ENCODE measurements at places on chromosomes 1 and 21.

DNA sequence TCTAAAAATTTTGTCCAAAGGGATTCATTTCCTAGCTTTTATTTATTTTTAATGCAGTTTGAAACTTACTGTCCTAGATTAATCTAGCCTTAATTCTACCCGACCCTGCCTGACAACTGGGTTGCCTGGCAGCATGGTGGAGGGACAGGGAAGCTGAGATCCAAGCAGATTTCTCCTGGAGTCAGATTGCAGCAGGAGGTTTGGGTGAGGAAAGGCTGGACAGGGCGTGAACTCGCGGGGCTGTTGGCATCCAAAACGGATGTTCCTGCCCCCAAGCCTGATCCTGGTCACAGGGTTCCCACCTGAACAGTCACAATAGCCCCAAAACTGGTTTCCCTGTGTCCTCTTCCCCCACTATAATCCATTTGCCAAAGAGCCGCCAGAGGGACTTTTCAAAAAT, 23.2 kb downstream of the TCEA3 start:
- DNase-seq, result no peak

DNA sequence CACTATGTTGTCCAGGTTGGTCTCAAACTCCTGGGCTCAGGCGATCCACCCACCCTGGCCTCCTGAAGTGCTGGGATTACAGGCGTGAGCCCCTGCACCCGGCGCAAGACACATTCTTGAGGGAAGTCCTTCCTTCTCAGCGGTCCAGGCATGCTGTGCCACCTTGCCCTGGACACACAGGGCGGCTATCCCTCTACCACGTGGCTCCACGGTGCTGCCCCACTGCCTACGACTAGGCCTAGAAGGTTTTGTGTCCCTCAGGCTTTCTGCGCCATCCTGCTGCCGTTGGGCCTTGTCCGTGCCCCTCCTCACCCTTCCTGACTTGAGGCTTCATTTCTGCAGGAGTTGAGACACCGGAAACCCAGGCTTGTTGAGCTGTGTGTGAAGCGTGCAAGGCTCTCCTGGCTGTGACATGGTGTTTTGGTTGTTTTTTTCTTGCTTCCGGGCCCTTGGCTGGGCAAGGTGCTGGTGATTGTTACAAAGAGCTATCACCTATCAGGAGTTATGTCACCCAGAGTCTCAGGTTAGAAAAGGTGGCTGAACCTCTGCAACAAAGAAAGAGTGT, 13.9 kb downstream of the C1orf174 start:
- DNase-seq, result no peak

- no peak for DNase-seq
These were observed 8.7 kb upstream of the SLC2A5 start for GRCh38 chr1:9078015-9078751.

GRCh38 chr1:201772178-201772577, 56.8 kb upstream of the IPO9 start:
- DNase-seq, result no peak

DNA sequence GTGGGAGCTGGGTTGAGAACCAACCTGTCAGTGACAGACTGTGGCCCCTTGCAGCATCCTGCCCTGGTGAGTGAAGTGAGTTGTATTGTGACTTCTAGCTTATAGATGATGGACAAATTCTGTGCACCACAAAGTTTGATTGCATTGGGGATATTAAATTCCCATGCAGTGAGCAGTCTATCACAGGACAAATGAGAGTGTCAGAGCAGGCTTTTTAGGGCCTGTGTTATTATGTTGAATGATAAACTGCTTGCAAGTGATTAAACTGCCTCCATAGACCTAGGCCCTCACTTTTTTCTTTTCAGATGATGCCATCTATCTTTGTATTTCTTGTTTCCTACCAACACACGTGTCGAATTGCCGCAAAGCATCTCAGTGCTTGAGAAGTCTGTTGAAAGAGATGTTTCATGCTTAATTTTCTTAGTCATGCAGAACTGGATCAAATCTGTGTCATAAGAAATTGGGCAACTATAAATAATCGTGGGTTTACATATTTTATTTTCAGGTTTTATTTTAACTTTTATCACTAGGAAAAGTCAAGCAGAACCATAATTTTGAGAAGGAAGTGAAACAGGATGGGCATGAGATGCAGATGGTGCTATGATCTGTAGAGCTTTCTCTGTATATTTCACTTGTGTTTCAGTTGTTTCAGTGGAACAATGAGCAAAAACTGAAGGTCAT, 199.2 kb downstream of the S1PR1 start:
- no peak for DNase-seq

GRCh38 chr1:203572134-203572625, 54.5 kb upstream of the ATP2B4 start:
- DNase-seq, result no peak

DNA sequence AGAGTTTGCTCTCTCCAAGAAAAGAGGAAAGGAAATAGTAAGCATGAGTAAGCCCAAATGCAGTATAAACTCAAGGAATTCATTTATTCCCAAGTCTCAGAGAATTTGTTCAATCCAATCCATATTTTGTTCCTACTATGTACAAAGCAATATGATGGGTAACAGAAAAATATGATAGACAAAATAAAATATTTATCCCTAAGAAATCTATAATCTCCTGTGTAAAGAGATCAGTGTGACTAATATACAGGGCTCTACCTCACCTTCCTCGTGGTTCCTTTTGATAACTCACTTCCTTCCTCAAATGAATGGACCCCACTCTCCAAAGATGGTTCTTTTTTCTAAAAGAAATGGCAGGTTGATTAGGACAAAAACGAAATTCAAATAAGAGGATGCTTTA, 7.6 kb downstream of the CLSPN start:
- no peak for DNase-seq

DNA sequence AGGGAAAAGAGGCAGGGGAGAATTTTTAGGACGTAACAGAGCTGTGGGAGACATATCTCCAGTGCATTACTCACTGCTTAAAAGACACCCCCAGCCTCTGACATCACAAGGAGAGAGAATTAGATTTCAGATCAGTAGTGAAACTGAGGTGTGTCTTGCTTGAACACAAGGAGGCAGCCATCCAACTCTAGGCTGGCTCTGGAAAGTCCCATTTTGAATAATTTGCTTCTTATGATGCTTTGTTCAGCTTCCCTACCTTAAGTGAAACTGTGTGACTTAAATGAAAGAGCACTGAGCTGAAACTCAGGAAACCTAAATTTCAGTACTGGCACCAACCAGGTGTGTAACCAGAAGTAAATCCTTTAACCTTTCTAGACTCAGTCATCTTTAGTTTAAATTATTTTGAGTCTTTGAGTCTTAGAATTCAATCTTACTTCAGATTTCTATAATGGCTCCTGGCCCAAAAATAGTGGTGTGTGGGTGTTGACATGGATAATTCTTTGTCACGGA, 251.6 kb upstream of the SGIP1 start:
- DNase-seq, result no peak

- DNase-seq, result no peak
These were observed 38.5 kb upstream of the EFCAB14 start for GRCh38 chr1:46757247-46757955.

DNA sequence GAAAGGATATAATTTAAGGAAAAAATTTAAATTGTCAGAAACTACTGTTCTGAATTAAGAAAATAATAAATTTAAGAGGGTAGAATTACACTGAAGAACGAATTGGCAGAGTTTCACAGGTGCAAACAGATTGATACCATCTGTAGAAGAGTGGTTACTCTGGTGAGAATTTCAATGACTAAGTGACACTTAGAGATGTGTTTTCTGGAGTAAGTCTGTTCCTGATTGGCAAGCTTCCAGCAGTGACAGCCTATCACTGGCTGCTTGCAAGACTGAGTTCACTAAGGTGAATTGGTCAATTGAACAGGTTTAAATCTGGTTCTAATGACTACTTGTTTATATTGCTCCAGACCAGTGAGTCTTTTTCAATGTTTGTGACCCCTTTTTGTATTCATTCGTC, 838.2 kb upstream of the RGS18 start:
- no peak for DNase-seq

DNA sequence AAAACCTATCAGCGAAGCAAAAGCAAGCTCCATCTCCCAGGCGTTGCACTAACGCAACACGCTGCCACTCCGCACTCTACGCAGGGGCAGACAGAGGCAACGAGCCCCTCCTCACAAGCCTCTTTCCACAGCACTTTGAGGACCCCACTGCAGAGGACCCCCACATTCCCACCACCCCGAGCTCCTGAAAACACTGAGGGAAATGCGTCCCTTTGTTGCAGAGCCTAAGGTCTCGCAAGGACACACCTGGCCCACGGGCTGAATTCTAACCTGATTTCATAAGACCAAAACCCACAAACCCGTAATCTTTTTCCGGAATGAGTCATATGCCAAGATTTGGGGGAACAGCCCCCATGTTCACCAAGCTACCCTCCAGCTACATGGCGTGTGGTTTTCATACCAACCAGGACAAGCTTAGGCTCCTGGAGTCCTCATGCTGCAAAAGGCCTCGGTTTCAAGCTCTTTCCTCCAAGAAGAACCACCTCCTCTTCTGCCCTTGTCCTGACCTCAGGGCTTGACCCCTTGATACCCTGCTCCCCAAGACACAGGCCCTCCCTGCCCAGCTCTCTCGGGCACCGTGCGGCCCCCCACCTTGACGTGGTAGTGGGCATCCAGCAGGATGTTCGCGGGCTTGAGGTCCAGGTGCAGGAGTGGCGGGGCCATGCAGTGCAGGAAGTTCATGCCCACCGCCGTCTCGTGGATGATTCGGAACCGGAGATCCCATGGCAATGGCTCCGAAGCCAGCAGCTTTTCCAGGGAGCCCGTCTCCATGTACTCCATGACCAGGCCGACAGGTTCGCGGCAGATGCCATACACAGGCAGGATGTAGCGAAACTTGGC, 10.7 kb downstream of the RIPK4 start:
- DNase-seq, result no peak

DNA sequence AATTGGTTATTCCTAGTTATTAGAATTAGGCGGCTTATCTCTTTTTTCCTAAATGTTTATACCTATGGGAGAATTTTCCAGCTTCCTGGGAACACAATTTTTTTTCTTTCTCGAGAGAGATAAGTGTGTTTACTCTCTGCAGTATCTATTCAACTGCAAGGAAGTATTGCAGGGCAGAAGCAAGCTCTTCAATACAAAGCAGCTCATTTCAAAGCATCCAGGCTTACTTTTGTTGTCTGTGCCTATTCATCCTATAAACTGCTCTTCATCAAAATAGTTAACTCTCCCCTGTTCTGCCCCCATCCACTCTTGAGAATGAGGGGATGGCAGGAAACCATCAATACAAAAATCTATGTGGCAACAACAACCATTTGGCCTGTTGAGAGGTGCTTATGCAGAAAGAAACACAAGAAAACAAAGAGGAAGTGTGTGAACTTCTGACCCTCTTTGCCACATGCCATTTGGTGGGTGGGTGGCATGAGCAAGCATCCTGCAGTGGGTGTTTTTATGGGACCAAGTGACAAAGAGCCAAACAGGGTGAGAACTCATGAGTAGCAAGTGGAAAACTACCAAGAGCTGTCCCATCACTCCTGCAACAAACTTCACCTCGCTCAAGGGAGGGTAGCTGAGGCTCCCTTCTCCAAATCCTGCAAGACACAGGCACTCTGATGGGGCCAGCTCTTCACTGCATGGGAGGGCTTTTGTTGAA, 50.6 kb upstream of the MRPS6 start:
- no peak for DNase-seq

DNA sequence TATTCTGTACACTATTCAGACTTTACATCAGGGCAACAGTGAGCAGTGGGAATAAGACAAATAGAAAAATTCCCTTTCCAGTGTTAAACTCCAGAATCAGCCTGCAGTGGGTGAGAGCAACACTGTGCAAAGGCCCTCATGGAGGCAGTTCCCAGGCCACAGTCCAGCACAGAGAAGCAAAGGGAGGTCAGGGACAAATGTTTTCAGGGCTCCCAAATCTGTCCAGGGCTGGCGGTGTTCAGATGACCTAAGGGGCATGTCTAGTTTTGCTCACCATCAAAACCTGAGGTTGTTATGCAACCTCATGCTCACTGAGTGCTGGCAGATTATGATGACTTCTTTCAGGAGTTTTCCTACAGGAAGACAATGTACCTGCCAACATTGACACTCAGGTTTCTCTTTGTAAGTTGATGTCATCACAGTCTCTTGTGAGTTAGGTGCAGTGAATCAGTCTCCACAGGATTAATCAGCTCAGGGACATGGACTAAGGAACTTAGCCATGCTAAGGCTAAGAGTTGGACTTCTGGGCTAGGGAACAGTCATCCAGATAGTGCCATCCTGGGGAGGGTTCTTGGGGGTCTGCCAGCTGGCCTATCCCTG, 3.6 kb upstream of the LCE5A start:
- DNase-seq, result no peak

DNA sequence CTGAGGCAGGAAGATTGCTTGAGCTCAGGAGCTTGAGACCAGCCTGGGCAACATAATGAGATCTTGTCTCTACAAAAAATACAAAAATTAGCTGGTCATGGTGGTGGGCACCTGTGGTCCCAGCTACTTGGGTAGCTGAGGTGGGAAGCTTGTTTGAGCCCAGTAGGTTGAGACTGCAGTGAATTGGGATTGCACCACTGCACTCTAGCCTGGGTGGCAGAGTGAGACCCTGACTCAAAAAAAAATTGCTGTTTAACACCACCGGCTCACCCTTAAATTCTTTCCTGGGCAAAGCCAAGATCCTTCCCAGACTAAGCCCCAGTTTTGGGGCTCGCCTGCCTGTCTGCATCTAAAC, 6.6 kb upstream of the NSUN4 start:
- DNase-seq, result no peak

DNA sequence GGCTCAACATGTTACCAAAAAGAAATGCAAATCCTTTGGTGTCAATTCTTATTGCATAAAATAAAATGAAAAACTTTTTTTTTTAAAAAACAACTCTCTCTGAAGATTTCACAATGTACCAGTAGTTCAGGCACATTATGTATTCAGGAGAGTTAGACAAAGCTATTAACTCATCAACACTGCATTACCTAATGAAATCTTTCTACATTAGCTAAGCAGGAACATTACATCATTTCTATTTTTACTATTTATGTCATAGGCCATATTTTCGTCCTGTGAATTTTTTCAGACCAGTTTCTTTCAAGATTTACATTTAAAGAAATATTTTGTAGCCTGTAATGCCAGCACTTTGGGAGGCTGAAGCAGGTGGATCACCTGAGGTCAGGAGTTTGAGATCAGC, 366.2 kb downstream of the USH2A start:
- no peak for DNase-seq

DNA sequence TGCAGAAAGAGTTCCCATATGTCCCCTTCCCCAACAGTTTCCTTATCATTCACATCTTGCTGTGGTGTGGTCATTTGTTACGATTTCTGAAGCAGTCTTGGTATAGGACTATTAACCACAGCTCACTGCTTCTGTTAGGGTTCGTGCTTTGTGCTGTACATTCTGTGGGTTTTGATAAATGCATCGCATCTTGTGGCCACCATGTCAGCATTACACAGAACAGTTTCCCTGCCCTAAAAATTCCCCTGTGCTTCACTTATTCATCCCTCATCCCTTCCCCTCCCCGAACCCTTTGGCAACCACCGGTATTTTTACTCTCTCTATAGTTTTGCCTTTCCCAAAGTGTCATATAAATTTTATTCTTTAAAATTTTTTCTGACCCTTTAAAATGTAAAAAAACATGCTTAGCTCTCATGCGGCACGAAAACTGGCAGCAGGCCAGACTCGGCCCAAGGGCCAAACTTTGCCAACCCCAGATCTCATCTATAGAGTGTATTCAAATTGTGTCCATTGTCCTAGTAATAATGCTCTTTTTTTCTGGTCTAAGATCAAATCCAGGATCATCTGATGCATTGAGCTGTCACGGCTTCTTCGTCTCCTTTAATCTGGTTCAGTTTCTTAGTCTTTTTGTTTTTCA, 78.2 kb downstream of the SIM2 start:
- no peak for DNase-seq

Measured in stimulated activated CD8-positive, alpha-beta memory T cell treated with anti-CD3 and anti-CD28 coated beads, Interleukin-4, amount 100 ng/mL, for 1 hour (primary cell).